Adrenal gland (tissue), 19 donors: ENCODE measurements at places on chromosomes 2 and 18. TPM values are rescaled to one million over a fixed set of nuclear protein-coding genes. Genes with fewer than 3 reads are reported as not detected.

DNA sequence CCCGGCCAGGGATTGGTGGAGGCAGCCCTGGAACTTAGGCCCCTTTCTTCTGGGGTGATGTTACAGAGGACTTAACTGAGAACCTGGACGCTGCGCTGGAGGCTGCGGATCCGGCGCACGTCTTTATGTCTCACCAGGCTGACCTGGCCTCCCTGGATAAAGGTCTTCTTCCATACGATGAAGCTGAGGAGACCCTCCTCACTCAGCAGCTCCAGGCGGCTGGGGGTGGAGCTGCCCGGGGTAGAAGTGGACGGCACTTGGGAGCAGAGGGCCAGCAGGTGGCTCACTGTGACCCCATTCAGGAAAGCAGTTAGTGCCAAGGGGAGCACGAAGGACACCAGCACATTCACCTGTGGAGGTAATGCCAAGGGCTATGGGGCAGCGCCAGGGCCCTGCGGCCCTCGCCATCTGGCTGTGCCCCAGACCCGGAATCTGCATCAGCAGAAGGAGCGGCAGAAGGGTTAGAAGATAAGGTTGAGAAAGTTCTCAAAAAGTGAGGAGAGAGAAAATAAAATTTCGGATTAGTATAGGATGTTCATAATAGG lies 8.0 kb downstream of the NTSR2 start:
- no peak for DNase-seq

Gene NT5DC4
- total RNA-seq: not detected

Gene LHCGR
- total RNA-seq: 2.2 TPM

GRCh38 chr2:197857476-197858107 lies 53.2 kb downstream of the PLCL1 start:
- DNase-seq: no peak

GRCh38 chr2:36562240-36562639 lies 35.7 kb downstream of the FEZ2 start:
- no peak for DNase-seq

- no peak for DNase-seq
These were observed 1727.3 kb downstream of the SUCLG1 start for GRCh38 chr2:82731824-82732223.

- DNase-seq: no peak
These were observed 214.2 kb downstream of the HAUS1 start for GRCh38 chr18:46318356-46318755.

DNA sequence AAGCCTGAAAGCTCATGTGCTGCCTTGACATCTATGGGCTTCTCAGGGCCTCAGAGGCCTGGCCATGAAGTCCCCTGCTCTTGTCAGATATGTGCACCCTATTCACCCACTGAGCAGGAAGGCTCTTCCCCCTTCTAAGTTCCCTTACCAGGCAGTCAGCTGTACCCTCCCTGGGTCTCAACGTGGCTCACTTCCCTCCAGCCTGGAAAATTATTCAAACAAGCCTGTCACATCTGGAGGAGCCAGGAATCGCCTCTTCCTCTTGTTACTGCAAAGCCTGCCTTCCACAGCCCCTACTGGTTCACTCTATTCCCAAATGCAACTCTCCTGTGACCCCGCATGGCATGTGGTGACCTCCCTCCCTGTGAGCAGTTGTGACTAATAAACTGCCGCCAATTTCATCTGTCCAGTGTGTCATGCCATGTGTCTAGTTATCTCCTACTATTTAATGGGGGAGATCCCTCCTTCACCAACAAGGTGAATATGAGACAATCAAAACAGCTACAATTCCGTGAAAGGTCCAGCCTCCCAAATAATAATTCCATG lies 8.4 kb upstream of the SERPINB8 start:
- DNase-seq: no peak

DNA sequence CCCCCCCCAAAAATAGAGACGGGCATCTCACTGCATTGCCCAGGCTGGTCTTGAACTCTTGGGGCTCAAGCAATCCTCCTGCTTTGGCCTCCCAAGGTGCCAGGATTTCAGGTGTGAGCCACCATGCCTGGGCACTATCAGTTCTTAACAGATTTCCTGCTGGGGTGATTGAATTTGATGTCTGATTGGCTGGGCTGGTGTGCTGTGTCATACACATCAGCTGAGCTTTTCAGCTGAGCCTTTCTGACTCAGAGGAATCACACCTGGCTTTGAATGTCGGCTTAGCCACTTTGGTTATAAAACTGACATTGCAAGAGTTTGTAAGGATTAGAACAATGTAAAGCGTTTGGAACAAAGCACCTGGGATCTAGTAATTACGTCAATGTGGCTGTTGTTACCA lies 18.9 kb downstream of the NCAPH start:
- no peak for DNase-seq

DNA sequence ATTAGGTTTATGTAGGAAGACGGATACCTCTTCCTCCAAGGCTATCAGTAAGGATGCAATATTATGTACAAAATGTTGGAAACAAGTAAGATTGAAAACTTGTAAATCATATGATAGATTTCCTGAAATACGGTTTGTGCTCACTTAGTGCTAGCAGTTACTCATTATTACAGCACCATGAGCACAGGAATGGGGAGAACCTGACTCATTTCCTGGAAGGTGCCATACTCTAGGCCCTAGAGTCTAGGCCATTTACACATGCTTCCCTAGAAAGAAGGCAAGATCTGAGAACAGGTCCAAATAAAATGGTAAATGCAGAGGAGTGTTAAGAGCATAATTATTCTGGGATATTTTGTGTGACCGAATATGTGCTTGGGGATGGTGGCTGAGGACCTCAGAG lies 467.7 kb upstream of the CELF4 start:
- no peak for DNase-seq

DNA sequence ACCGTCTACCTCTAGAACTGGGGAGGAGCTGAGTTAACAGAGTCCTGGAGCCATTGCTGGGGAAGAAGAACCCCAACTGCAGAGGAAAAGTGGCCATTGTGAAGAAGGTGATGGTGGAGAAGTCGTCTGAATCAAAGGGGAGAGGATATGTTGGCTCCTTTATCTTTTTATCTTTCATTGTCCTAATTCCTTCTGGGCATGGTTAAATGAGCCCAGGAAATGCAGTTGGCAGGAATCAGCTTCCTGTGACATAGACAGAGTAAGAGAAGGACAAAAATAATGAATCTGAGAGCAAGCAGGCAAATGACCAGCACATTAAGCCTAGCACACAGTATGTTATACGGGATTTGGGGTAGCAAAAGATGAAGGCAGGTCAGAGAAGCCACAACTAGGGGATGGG lies 16.0 kb upstream of the ACTR3 start:
- DNase-seq: no peak

Gene IL36B
- not detected for total RNA-seq

- DNase-seq: peak; percentile 37
These were observed 10.5 kb downstream of the CCDC93 start for GRCh38 chr2:118003396-118003824.

DNA sequence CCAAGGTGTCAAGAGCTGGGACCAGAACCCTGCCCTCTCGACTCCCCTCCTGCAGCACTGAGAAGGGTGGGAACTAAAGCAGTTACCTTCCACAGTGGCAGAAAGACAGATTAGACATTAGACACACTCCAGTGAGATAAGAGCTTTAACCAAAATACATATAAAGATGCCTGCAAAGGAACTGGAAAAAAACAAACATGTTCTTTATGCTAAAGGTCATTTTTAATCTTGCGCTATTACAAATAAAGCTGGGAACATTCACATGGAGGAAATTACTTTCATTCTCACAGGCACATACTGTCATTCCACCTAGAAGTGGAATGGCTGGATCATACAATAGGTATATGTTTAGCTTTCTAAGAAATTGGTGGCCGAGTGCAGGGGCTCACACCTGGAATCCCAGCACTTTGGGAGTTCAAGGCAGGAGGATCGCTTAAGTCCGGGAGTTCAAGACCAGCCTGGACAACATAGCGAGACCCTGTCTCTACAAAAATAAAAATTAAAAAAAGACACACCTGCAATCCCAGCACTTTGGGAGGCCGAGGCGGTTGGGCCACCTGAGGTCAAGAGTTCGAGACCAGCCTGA lies 41.9 kb downstream of the C2orf76 start:
- DNase-seq: no peak
